GM23338 (cell line): ENCODE measurements at places on chromosomes 2 and 18. TPM values are rescaled to one million over a fixed set of nuclear protein-coding genes. Genes with fewer than 3 reads are reported as not detected.

The SLC23A3 gene
- total RNA-seq, result 0.73 TPM in 1 of 2 replicates, not detected in the other

DNA sequence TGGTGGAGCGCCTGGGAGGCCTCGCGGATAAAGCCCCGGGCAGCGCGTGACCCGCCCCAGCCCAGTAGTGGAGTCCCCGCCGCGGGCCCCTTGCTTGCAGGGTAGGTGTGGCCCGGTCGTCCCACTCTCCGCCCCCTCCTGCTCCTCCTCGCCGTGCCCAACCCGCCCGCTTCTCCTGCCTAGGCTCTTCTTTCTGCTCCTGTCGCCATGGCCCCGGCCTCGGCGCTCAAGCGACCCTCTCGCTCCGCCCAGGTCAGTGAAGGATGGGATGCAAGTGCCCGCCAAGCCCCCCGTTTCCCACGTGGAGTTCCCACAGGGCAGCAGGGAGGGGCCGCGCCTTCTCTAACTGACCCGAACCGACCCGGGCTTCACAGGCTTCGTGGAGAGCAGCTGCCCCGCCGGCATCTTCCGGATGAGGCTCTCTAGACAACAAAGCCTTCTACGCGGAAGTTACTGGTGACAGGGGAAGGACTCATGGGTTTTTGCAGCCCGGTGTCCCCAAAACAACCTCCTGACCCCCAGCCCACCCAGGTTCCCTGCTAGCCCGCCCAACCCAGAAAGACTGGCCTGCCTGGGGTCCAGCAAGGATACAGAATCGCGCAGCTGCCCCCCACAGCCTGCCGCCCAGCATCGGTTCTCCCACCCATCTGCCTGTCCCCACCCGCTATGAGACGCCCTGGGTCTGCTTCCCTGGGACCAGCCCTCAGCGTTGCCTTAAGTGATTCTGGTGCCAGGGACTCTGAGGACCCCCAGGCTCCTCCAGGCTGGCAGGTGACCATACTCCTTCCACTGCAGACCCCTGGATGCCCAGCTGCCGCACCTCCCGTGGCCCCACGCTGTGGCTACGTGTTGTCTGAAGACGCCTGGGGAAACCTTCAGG lies 32.8 kb downstream of the TTC32 start:
- peak; percentile 65 for DNase-seq

- no peak for DNase-seq
These were observed 7.4 kb downstream of the HTRA2 start for GRCh38 chr2:74537140-74537539.

GRCh38 chr2:169388161-169388560 lies 25.8 kb upstream of the LRP2 start:
- DNase-seq, result no peak

- peak; percentile 89 for DNase-seq
These were observed 81.2 kb downstream of the ADD2 start for GRCh38 chr2:70686577-70687460.

DNA sequence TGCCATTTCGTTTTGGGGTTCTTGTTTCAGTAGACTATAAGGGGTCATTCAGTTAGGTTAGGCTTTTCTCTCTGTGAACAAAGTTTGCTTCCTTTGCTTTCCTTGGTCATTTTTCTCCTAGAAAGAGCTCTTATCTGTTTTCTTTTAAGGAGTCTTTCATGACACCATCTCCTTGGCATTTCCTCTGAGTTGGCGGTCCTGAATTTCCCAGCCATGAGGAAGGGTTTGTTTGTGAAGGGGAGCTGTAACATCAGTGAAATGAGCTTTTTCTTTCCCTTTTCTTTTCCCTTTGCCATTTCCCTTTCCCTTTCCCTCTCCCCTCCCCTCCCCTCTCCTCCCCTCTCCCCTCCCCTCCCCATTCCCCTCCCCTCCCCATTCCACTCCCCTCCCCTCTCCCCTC lies 61.7 kb downstream of the MAP4K4 start:
- DNase-seq, result no peak

- DNase-seq, result no peak
These were observed 24.7 kb upstream of the NAGK start for GRCh38 chr2:71043531-71044407.
